Upper lobe of left lung (tissue), 6 donors: ENCODE measurements at places on chromosomes 4 and X. TPM values are rescaled to one million over a fixed set of nuclear protein-coding genes. Genes with fewer than 3 reads are reported as not detected.

DNA sequence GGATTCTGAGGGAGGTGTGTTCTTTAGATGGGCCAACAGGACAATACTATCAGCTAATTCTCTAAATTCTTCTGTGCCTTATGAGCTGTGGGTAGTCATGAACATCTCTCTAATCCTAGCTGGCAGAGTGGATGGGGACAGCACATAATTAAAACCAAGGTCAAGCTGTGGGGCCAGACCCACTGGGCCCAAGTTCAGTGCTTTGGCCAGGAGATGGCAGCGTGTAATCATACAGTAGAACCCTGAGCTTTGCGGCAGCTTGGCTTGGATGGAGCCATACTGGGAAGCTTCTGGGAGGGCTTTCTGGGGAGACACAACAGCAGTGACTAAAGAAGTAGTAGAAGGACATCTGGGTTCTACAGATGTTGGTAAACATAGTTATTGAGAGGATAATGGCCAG, 140.3 kb upstream of the CXCL13 start:
- no peak for DNase-seq

DNA sequence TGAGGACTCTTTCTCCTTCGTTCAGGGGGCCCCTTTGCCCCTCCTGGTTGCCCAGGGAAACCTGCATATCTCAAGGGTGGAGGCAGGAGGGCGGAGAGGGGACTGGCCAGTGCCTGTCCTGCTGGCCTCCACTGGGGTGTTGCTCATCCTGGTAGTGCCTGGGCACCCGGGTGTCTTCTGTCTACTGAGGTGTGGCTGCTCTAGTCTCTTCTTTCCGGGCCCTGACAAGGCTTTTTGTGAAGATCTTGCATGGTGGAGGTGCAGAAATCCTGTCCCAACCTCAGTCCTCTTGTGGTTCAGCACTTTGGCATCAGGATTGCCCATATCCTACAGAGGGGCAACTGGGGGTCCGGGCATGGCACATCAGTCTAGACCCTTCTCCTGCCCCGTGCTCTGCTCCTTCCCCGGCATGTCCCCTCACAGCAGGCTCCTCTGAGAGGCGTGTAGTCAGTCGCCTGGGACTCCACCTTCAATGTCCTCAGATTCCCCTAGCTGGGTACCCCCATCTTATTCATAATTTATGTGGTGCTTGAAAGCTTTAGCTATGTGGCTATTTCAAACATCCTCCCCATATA, 1.9 kb downstream of the CCDC110 start:
- DNase-seq = no peak

- no peak for DNase-seq
Observed at GRCh38 chr4:150570862-150571261, 11.1 kb upstream of the MAB21L2 start.

The UGT2B10 gene
- not detected for total RNA-seq

- no peak for DNase-seq
Observed at GRCh38 chr4:85777908-85778631, 303.1 kb downstream of the ARHGAP24 start.

The CYBB gene
- 12.1 TPM for total RNA-seq

The TGIF2LX gene
- not detected for total RNA-seq

The F9 gene
- total RNA-seq = not detected

GRCh38 chr4:156642161-156642560, 329.4 kb downstream of the PDGFC start:
- no peak for DNase-seq

DNA sequence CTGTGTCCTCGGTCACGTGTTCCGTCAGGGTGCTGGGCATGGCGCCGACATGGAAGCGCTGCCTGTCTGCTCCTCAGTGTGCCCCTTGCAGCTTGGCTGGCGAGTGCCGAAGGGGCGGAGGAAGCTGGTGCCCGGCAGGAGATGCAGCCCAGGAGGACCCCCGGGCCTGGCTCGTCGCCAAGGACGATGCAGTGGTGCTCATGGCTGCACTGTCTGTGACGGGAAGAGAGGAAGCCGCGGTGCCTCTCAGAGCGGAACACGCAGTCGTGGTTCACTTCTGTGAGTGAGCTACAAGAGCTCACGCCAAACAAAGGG, 38.1 kb downstream of the FGFRL1 start:
- DNase-seq = no peak

- DNase-seq = no peak
Observed at GRCh38 chr4:105637408-105638176, 70.9 kb downstream of the INTS12 start.

DNA sequence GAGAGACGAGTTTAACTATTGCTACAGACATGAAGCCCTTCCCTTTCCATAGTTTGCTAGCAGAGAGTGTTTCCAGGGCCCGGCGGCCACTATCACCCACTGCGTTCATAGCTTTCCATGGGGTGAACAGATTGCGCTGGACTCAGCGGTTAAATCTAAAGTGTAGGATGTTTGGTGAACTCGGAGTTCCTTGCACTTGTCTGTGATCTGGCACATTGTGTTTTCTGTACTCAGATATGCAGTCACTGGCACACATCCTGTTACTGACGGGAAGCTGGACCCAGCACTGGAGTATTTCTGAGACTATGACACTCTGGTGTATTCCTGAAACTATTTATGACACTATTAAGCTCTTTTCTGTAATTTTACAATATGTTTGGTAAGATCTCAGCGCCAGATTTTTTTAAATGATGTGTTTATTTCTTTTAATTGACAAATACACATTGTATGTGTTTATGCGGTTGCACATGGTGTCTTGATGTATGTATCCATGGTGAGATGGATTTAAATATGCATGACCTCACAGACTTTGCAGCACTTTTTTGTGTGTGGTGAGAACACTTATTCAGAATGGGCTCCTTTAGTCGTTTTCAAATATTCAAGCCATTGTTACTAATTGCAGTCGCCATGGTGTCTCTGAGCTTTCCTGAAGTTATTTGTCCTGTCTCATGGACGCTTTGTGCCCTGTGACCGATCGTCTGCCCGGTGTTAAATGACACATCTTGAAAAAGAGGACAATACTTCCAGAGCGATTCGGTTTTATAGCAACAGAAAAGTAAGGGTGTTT, 14.1 kb downstream of the CD99 start:
- DNase-seq = no peak

The PNMA6A gene
- 2.7 TPM for total RNA-seq

The CT83 gene
- not detected for total RNA-seq

The CXCL10 gene
- 4.2 TPM for total RNA-seq

The RAI2 gene
- total RNA-seq = 20.0 TPM

GRCh38 chr4:8112672-8113071, 45.9 kb downstream of the ABLIM2 start:
- DNase-seq = no peak

GRCh38 chrX:5341902-5342301, 886.8 kb downstream of the NLGN4X start:
- DNase-seq = no peak

DNA sequence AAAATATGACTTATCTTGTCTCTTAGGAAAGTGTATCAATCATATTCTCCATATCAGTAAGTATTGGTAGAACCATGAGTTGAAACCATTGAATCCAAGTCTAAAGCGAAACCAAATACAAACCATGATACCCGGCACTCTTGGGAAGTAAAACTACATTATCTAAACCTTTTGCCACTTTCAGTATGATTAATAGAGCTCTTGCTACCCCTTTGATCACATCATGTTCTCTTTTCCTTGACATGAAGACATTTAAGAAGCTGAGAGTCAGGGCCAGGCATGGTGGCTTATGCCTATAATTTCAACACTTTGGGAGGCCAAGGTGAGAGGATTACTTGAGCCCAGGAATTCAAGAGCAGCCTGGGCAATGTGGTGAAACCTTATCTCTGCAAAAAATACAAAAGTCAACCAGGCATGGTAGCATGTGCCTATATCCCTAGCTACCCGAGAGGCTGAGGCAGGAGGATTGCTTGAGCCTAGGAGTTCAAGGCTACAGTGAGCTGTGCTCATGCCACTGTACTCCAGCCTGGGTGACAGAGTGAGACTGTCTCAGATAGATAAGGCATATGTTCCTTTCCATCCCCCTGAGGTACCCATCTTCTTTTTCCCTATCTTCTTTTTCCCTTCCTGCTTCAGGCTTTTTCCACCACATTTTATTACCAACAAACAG, 45.4 kb downstream of the CEP135 start:
- no peak for DNase-seq

The CTAG2 gene
- total RNA-seq = not detected

The NPY5R gene
- total RNA-seq = not detected

- DNase-seq = no peak
Observed at GRCh38 chr4:108693211-108693610, 42.8 kb downstream of the OSTC start.

DNA sequence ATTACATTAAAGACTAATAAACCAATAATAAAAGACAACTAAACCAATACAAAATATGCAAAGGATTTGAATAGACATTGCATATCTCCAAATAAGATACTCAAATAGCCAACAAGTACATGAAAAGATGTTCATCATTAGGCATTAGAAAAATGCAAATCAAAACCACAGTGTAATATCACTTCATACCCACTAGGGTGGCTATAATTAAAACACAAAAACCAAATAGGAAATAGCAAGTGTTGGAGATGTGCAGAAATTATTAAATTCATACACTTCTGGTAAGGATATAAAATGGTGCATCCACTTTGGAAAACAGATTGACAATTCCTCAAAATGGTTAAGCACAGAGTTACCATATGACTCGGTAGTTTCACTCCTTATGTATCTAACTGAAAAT, 860.8 kb upstream of the DIAPH2 start:
- DNase-seq = no peak

DNA sequence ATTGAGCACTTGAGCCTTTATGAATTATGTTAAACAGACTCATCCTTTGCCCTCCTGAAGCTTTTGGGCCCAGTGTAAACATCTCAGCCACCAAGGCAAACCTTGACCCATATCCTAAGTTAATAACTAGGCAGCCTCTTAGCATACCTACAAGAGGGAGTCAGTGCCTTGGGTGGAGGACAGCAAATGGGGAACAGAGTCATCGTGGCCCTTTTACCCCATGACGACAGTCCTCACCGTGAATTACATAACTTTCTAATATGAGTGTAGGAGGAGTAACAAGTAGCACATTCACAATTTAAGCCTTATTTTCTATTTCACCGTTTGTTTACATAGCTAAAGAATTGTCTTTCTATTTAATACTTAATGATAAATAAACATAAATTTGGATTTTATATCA, 16.8 kb downstream of the CLDN22 start:
- no peak for DNase-seq

The USP51 gene
- 0.55 TPM for total RNA-seq

The SOX3 gene
- total RNA-seq = not detected

The COX7B gene
- total RNA-seq = 122 TPM

The GAGE1 gene
- not detected for total RNA-seq

GRCh38 chr4:29220761-29221160, 1499.4 kb upstream of the PCDH7 start:
- DNase-seq = no peak

DNA sequence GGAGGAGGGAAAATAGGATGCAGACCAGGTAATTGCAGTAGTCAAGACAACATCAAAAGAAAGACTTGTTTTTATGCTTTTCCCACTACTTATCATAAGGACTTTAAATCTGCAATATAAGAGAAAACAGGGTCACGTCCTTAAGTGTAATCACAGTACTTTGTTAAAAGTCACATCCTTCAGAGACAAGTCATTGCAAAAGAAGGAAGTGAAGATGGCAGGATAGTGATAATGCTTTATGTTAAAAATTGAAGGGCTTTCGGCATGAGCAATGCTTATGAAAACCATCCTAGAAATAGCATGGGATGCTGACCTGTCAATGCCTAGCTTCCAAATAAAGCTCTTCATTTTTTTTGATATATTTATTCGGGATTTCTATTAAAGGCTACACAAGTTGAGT, 110.2 kb upstream of the TENM3 start:
- DNase-seq = no peak

DNA sequence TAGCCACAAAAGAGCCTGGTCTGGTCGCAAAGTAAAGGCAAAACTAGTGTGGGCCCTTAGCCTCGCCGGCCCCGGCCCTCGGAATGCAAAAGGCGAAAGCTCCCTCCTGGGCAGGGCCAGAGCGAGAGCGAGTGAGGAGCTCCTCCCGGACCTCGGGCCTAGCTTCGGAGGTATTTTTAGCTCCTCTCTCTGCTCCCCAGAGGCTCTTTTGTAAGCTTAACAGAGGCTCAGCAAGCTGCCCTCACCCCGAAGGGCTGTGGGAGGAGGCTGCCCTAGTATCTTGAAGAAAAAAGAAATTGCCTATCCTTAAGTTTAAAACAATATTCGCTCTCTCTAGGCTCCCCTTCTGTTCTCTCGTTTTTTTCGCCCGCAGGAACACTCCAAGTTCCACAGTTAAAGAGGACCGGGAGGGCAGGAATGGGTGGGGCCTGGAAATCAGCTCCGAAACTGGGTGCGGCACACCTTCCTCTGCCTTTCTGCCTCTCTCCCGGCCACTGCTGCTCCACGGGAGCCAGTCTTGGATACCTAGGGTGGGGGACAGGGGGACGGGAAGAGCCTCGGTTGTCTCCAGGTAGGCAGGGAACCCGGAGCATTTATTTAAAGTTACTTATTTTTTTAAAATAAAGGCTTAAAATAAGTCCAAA, 12.1 kb downstream of the HAND2 start:
- DNase-seq = no peak

GRCh38 chrX:131741103-131741581, 197.3 kb downstream of the OR13H1 start:
- DNase-seq = no peak

The OTC gene
- total RNA-seq = 2.5 TPM

GRCh38 chrX:40727093-40727492, 8.2 kb downstream of the MED14 start:
- no peak for DNase-seq

DNA sequence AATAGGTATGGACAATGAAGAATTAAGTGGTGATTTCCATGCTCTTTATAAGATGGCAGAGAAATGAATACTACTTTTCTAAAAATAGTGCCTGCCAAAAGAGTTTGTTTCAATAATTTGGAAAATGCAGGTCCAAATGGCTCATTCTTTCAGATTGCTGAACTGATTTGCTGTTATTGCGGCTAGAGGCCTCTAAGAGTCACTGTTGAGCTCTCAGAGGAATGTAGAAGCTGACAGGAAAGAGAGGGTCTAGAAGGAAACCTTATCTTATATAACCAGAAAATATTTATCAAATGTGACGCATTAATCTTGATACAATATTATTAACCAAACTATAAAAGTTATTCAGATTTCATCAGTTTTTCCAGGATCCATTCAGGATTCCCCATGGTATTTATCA, 65.7 kb upstream of the PAGE1 start:
- no peak for DNase-seq

DNA sequence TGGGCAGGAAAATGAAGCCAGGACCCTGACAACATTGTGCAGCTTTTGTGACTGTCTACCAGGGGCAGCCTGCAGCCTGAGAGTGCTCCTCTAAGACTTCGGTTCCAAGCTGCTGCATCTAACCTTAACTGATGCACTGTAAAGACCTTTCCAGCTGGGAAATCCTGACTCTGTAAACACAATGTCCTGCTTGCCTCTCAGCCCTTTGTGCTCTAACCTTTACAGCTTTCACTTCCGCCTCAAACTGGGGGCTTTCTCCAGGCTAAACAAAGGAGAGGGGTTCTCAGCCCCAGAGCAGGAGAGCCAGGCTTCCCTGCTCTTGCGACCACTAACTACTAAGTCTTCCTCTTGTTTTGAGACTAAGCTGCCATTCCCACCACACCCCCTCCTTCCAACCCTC, 19.3 kb upstream of the RASL11B start:
- no peak for DNase-seq

The SCML2 gene
- total RNA-seq = not detected

GRCh38 chr4:105281124-105281415, 134.4 kb downstream of the TET2 start:
- no peak for DNase-seq

- DNase-seq = no peak
Observed at GRCh38 chrX:16839852-16840460, 30.2 kb downstream of the RBBP7 start.

- DNase-seq = no peak
Observed at GRCh38 chr4:104575278-104575677, 80.6 kb upstream of the CXXC4 start.

The CLDN34 gene
- total RNA-seq = 0.27 TPM

The ADH1C gene
- 11.5 TPM for total RNA-seq
